ENCODE measurements at places on chromosomes 7 and 10.
A peak's percentile ranks its signal among the peaks of the same experiment; 100 is the strongest.

DNA sequence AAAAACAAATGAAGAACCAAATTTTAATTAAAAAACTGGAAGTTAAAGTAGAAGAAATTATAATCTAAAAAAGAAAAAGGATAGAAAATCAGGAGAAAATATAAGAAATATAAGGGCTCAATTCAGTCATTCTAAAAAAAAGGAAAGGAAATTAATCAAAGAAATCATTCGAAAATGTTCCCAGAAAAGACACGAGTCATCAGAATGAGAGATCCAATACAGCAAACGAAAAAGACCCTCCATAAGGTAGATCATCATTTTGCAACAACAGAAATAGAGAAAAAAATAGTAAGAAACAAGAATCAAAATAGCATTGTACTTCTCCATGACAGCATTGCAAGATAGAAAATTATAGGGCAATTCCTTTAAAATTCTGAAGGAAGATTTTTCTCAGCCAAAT lies 22.5 kb upstream of the DGKI start:
- no peak for DNase-seq

DNA sequence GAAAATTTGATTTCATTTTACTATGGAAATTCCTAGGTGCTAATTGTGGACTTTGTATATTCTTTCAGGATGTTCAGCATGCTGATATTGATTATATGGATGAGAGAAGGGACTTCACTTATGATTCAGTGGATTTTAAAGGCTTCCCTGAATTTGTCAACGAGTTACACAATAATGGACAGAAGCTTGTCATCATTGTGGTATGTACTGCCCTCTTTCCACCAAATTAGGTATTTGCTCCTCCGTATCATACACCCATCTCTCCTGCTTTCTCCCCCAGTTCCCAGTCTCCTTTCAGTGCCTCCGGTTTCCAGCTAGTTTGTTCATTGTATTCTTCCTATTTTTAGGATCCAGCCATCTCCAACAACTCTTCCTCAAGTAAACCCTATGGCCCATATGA lies 34.6 kb downstream of the MGAM start:
- peak; percentile 32 for DNase-seq

DNA sequence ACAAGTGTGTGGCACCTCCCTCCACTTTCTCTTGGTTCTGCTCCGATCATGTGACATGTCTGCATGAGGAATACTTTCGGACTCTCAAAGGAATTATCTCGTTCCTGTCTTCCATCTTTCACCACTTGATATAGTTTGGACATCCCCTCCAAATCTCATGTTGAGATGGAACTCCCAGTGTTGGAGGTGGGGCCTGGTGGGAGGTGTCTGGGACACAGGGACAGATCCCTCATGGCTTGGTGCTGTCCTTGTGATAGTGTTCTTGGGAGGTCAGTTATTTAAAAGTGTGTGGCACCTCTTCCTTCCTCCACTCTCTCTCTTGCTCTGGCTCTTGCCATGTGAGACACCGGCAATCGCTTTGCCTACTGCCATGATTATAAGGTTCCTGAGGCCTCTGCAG lies 166.4 kb downstream of the GFRA1 start:
- no peak for DNase-seq

GRCh38 chr7:2172311-2173188 lies 60.2 kb downstream of the MAD1L1 start:
- DNase-seq: peak; percentile 85

GRCh38 chr7:26265065-26265464 lies 26.6 kb upstream of the SNX10 start:
- DNase-seq: peak; percentile 9

- no peak for DNase-seq
Observed at GRCh38 chr10:34609287-34609940, 205.7 kb downstream of the PARD3 start.

- peak; percentile 7 for DNase-seq
Observed at GRCh38 chr7:133794479-133794878, 332.7 kb upstream of the LRGUK start.
